ENCODE measurements at places on chromosomes 3 and 15. TPM values are rescaled to one million over a fixed set of nuclear protein-coding genes. Genes with fewer than 3 reads are reported as not detected.

DNA sequence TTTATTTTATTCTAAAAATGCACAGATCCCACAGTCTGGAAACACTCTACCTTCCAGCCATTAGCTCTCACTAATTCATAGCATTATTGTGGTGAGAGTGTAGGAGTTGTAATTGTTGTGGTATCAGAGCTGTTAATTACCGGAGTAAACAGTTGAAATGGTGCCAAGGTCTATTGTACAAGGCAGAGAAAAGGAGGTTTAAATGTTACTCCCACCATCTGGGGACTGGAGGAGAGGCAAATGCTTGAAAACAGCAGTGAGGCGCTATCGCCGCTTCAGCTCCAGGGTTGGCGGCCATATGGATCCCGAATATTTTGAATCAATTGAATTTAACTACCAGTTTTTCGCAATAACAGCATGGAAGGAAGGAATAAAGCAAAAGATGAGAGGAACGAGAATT, 113.1 kb upstream of the C15orf61 start:
- DNase-seq, result no peak

DNA sequence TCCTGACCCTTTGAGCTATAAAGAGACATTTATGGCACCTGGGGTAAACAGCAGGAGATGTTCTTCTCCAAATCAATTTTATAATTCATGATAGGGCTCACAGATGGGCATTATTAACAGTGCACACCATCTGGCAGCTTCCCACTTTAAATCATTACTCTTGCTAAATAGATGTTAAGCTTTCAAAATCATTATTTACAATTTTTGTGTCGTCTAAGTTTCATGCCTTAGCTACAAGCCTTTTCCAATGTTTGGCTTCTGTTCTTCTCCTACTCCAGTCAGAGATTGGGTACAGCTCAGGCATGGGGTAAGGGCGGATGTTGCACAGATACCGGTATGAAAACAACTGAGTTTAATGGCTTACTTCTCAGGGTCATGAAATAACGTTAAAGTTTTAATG, 120.9 kb upstream of the PFN2 start:
- DNase-seq, result no peak

DNA sequence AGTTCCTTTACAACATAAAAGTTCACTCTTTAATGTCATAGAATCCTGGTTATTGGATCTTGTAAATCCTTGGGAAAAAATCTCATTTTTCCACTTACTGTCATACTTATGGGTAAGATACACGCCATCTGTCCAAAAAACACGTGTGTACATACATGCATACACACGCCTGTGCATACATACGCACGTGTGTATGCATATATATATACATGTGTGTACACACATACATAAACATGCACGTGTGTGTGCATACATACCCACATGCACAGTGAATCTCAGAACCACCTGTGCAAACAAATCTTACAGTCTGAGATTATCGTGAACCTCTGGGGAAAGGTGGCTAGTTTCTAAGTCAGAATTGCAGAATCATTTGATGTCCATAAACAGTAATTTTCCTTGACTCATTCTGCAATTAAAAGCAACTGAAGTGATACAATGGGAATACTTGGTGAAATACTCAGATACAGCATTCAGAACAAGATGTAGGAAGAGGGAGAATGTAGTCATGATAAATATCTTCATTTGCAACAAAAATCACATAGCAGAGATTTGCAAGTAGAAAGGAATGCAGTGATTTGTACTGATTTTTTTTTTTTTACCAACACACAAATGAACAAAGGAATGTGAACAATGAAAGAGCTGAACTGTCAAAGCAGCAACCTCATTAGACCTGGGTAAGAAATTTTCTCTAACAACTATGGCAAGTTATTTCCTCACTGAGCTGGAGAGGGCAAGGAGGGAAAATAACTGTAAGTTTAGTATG, 160.6 kb upstream of the POU1F1 start:
- DNase-seq, result no peak

DNA sequence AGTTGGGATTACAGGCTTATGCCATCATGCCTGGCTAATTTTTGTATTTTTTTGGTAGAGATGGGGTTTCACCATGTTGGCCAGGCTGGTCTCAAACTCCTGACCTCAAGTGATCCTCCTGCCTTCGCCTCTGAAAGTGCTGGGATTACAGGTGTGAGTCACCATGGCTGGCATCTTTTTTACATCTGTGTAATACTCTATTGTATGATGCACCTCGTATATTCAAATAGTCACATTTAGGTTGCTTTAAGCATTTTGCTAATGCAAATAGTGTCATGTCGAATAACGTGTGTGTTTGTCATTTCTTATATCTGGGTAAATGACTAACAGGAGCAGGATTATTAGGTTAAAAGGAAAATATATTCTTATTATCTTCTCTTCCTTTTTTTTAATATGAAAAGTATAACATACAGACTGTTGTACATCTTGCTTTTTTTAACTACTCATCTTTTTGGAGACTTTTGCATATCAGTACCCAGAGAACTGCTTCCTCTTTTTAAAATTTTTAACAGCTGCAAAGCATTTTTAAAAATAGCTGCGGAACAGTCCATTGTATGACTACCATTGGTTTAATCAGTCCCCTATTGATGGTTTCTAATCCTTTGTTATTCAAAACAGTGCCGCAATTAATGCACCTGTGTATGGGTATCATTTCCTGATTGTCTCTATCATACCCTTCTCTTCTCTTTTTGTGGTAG, 13.4 kb downstream of the SCAMP5 start:
- DNase-seq, result no peak

GRCh38 chr3:115852278-115852677, 229.0 kb downstream of the GAP43 start:
- DNase-seq, result no peak

- DNase-seq, result no peak
Observed at GRCh38 chr3:42061713-42062380, 29.3 kb upstream of the TRAK1 start.

SLCO2A1 gene
- total RNA-seq, result 3.0 TPM
